ENCODE measurements at places on chromosomes 1 and 21.

DNA sequence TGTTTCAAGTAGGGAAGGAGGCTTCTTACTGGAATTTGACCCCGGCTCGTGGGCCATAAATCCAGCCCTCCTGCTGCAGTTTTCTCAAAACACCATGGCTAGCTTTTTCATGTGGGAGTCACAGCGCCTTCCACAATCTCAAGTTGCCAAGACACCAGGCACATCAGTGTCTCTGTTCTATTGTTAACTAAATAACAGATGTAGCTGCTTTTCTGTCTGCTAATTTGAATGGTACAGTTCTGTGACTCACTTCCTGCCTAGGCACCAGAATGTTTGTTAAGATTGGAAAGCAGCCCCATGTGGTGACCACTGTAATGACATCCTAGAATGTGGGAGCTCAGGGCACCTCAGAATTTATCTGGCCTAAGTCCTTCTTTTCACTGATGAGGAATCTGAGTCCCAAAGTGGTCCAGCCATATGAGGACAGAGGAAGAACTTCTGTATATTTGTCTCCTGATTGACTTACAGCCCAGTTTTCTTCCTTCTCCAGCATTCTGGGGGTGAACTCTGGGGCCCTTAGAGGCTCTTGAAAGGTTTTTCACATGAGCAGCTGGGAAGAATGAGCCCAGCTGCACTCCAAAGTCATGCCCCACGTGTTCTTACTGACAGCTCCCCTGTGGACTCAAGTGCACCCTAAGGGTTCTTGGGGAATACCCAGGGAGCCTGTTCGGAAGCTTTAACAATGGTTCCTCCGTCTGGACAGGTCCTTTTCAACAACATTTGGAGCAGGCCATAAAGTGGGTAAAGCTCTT, 27.5 kb downstream of the TRIM45 start:
- DNase-seq = no peak

- no peak for DNase-seq
Measured at GRCh38 chr1:231138236-231138635, 23.6 kb upstream of the TRIM67 start.

- no peak for DNase-seq
Measured at GRCh38 chr1:170415710-170416372, 116.1 kb upstream of the GORAB start.

DNA sequence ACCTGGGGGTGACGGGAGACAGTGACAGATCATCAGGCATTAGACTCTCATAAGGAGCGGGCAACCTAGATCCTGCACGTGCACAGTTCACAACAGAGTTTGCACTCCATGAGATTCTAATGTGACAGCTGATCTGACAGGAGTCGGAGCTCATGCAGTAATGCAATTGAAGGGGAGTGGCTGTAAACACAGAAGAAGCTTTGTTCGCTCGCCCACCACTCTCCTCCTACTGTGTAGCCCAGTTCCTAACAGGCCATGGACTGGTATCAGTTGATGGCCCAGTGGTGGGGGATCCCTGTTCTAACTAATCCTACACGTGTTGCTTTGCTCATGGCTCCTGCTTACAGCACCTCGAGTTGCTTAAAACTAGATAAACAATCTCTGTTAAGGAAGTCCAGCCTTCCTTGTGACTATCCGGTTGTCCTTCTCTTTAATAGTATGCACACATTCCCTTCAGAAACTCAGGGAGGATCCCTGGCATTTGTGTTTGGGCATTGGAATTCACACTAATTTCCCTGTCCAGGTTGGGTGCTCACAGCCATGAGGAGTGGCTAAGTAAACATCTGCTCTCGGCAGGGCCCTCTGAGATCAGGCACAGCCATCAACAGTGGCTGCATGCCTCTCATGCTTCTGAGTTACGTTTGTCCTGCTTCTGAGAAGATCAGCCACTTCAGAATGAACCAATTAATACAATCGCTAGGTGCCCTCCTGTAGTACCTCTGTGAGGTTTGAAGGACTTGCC, 21.1 kb upstream of the F3 start:
- no peak for DNase-seq

DNA sequence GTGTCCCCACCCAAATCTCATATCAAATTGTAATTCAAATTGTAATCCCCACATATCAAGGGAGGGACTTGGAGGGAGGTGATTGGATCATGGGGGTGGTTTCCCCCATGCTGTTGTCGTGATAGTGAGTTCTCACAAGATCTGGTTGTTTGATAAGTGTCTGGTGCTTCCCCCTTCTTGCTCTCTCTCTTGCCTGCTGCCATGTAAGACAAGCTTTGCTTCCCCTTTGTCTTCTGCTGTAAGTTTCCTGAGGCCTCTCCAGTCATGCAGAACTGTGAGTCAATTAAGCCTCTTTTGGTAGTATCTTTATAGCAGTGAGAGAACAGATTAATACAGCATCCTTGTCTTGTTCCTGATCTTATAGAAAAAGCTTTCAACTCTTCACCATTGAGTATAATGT, 6.5 kb upstream of the LRRC39 start:
- DNase-seq = no peak

- DNase-seq = no peak
Measured at GRCh38 chr1:19654886-19655717, 9.6 kb upstream of the HTR6 start.

DNA sequence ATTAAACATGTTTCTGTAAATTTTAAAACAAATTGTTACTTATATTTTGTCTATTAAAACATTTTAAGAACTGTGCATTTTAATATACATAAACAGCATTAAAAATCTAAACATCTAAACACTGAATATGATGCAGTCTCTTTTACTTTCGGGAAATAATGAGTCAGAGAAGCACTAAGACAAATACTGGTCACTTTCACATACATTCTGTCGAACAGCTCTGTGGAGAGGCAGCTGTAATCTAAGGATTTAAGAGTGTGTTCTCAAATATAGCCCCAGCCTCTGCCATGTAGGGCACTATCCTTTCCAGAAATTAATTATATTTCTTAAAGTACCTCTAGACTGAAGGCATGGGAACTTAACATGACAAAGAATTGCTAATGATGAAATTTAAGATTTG, 89.6 kb upstream of the PTGFR start:
- no peak for DNase-seq

- no peak for DNase-seq
Measured at GRCh38 chr1:184534690-184535089, 147.9 kb downstream of the C1orf21 start.

GRCh38 chr1:18886003-18886335, 16.4 kb downstream of the ALDH4A1 start:
- no peak for DNase-seq

DNA sequence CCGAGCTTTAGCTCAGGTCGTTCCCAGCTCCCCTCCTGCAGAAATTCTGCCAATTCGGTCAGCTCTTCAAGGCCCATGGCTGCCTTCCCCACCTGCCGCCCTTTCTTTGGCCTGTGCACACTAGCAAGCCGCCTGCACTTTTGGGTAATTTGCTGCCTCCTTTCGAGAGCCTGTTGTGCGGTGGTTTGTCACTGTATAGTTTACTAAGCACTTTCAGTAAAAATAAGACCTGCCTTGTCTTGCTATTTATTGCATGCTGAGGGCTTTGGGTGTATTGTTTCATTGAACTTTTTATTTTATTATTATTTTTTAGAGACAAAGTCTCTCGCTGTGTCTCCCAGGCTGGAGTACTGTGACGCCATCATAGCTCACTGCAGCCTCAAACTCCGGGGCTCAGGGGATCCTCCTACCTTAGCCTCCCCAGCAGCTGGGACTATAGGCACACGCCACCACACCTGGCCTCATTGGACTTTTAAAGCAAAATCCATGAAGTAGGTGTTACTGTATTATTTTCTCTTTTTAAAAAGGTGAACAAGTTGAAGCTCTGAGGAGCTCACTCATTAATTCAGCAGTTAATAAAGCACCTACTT, 1.1 kb upstream of the FABP3 start:
- DNase-seq = no peak
